GM18507 (cell line): ENCODE measurements at places on chromosomes 11 and 22.

DNA sequence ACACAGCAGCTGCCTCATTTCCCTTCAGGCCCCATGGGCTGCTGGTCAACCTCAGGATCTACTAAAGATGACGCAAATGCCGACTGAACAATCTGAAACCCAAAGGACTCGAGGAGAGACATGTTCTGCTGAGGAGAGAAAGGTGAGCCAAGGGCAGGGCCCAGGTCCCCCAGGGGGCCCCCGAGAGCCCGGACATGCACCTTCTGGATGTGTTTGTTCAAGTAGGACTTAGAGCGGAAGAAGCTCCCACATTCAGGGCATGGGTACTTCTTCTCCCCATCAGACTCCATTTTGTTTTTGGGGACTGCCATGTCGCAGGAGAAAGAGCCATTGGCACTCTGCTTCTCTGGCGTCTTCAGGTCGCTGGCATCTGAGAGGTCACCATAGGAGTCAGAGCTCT, 19.3 kb downstream of the PATZ1 start:
- no peak for DNase-seq

DNA sequence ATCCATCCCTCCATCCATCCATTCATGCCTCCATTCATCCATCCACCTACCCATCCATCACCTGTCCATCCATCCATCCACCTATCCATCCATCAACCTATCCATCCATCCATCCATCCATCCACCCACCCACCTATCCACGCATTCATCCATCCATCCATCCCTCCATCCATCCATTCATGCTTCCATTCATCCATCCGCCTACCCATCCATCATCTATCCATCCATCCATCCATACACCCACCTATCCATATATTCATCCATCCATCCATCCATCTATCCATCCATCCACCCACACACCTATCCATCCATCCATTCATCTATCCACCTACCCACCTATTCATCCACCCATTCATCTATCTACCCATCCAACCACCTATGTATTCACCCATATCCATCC, 13.8 kb downstream of the PARVG start:
- DNase-seq: no peak

GRCh38 chr11:19891022-19891421, 178.4 kb downstream of the NAV2 start:
- no peak for DNase-seq

DNA sequence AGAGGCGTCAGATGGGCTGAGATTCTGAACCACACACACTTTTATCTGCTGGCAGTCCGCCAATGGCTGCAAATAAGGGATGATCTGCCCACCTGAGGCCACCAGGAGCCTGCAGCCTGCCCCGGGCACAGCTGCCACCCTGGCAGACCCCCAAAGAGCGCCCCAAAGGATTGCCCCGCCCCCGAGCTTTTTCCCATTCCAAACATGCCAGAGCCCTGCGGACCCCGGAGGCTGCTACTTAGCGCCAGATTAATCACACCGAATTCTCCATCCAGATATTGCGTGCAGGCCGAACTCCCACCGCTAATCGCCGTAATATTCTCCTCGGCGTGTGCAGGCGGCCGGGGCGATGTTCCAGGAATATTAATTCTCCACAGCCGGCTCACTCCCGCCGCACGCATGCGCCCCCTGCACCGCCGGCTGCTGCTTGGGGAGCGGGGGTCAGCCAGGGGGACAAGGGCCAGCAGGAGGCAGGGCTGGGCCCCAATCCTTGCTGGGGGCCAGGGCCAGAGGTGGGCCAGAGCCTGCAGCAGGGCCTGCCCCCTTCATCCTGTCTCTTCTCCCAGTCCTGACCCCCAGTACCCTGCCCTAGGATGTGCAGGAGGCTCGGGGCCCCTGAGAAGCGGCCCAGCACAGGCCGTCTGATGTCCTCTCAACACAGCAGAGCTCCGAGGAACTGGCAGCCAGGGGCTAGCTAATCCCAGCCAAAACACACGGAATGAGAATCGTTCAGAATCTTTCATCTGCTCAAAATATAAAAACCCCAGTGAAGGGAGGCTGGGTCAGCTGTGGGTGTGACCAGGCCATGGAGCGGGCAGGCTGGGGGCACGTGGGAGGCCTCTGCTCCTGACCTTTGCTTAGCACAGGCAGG, 19.5 kb upstream of the TCF20 start:
- DNase-seq: no peak

DNA sequence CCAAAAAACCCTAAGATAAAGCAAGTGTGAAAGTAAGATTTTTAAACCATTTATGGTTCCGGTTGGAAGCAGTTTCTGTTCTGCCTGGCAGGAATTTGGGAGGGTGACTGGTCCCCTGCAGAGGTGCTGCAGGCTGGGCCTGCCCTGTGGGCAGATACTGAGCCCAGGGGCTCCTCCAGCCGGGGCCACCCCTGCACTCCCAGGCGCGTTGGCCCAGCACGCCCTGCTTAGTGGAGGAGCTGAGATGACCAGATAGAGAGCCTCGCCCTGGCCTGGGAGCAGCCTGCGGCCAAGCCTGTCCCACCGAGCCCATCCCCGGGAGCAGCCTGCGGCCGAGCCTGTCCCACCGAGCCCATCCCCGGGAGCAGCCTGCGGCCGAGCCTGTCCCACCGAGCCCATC, 8.0 kb downstream of the PHLDA2 start:
- no peak for DNase-seq

DNA sequence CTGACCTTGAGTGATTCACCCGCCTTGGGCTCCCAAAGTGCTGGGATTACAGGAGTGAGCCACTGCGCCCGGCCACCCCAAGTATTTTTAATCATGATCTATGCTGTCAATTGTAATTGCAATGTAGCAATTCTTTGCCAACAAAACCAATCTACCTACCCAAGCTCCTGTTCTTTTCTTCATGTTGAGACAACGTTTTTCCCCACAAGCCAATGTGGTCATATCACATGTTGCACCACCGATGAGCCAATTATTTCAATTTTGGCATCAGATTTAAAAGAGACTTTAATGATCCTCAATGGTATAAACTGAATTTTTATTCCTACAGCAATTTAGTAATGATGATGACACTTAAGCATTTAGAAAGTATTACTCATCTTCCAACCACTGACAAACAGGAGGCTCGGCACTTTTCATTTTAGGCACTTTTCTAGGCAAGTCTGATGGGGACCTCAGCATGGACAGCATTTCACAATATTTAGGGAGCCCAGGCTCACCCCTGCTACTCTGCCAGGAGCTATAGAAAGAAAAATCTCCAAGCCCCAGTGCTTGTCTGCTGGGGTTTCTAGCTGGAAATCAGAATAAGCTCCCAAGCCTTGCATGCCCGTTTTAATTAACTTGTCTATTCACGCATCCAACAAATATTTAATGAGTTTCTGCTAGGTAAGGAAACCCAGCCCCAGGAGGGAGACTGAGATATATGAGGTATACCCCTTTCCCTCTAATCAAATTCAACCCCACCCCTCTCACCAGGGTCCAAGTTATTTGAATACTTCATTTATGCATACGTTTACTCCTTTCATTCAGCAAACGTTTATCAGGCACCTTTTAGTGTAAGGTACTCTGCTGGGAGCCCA, 291.4 kb downstream of the ST3GAL4 start:
- no peak for DNase-seq

DNA sequence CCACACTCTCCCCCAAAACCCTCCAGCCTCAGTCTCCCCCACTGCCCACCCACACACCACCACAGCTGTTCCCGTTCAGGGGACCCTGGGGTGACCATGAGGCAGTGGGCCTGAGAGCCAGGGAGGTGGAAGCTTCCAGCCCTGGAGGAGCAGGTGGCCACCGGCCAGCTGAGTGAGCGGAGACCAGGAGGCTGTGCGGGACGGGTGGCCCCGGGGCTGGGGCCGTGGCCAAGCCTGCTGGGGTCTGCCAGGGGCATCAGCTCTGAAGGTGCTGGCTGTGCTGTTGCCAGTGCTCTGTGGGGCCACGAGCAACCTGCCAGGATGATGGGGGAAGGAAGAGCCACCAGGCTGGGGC, 26.0 kb downstream of the OSBPL5 start:
- no peak for DNase-seq

DNA sequence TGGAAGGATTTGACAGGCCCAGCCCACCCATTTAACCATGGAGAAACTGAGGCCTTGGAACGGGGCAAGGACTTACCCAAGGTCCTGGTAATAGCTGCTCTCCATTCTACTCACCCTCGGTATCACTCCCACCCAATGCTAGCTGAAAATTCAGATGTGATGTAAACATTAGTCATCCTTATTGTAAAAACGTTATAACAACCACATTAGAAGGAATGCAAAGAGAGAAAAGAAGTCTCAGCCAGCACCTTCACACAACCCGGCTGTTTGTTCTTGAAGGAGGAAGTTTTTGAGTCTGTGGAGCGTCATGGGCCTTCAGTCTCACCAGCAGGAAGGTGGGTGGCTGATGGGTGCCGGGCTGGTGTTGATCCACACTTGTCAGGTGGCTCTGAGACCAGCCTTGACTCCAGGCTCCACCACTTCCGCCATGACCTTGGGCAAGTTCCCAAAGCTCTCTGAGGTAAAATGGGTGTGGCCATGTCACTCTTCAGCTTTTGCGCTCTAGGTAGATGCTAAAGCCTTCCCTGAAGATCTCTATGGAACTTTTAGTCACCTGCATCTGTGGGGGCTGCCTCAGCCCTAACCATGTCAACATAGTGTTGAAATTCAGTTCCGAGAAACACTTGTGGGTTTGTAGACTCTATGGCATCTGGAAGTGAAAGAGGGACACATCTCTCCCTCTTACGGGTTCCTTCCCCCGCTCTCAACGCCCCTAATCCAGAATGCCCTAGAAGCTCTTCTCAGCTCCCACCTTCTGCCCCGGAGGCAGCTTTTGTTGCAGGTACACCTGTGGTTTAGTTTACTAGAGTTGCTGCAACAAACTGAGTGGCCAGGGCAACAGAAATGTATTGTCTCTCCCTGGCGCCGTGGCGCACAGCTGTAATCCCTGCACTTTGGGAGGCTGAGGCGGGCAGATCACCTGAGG, 14.8 kb downstream of the CD6 start:
- no peak for DNase-seq
